NCI-H1048 (cell line): ENCODE measurements at places on chromosomes 4 and X.

GRCh38 chr4:152460488-152460887 is 75.4 kb downstream of the FBXW7 start:
- DNase-seq = no peak

DNA sequence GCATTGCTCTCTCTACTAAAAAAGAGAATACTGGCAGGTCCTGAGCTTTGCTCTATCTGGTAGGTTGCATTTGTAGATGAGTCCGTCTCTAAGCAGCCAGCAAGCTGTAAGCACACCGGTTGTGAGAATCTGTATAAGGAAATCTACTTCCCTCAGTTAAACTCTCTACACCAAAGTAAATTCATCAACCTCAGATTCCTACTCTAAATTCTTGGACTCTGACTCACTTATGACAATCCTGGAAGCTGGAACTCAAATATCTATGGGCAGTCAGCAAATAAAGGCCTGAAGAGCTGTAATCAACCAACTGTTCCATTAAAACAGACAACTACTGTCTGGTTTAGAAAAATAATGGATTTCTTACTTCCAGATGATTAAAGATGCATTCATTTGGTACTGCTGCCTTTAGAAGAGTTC is 37.9 kb downstream of the FAT1 start:
- no peak for DNase-seq

DNA sequence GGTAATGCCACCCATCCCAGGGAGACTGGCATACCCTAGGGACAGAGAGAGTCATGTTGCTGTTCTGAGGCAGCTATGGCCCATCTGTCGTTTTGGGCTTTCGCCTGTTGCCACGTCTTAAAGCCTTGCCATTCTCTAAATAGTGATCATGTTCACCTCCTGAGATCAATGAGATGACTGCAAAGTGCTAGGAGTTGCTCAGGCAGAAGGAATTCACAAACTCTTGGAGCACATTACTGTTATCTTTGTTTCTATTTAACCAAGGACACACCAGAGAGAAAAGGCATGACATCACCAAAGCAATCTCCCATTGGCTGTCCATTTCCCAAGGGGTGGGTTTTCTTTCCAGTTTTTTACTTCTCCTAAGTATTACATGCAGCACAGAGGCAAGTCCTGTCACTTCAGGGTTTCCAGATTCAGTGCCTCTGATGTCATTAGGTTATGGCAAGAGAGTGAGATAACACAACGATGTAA is 37.1 kb upstream of the SETD7 start:
- DNase-seq = no peak

GRCh38 chr4:23938796-23939195 is 48.9 kb upstream of the PPARGC1A start:
- no peak for DNase-seq

- DNase-seq = no peak
Observed at GRCh38 chr4:52091801-52092200, 40.7 kb downstream of the SPATA18 start.

DNA sequence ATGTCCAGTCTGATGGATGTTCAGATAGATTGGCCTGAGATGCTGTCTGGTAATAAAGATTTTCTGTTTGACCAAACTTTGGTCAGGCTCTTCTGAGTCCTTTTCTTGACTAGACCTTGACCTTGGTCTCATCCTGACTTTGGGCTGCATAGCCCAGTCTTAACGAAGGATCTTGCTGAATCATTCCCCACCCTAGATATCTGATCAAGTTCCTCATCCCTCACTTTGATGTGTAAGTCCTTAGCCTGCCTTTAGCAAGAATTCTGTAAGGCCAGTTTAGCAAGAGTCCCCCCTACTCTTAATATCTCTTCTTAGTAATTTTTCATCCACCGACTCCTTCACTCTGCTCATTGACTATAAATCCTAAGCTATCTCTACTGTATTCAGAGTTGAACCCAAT is 244.4 kb upstream of the JADE1 start:
- no peak for DNase-seq

- DNase-seq = no peak
Observed at GRCh38 chrX:147763131-147763530, 148.6 kb upstream of the FMR1 start.

GRCh38 chr4:13427599-13428325 is 56.4 kb downstream of the RAB28 start:
- no peak for DNase-seq

- no peak for DNase-seq
Observed at GRCh38 chrX:154135458-154136229, 8.4 kb upstream of the OPN1LW start.

GRCh38 chr4:2277956-2278355 is 16.0 kb upstream of the MXD4 start:
- DNase-seq = no peak

DNA sequence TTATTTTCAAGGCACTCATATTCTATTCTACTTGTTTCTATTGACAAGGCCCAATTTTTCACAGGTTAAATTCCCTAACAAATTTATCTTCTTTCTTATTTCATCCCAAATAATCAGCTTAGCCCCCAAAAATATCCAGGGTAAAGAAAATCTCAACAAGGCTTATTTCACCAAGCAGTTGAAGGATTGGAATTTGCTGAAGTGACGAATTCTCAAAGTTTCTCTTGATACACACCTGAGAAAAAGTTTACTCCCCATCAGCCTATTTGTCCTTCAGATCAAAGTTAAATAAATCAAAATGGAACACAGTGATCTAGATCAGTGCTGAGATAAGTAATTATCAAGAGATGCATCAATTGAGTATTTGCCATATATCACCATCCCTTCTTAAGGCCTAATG is 106.9 kb downstream of the ATRX start:
- DNase-seq = no peak

DNA sequence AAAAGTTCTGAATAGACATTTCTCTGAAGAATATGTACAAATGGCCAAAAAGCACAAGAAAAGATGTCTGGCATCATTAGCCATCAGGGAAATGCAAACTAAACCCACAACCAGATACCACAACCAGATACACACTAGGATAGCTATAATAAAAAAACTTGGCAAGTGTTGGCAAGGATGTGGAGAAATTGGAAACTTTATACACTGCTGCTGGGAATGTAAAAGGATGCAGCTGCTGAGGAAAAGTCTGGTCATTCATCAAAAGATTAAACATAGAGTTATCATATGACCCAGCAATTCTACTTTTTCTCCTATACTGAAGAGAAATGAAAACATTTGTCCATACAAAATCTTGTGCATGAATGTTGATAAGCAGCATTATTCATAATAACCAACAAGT is 92.3 kb downstream of the UCHL1 start:
- DNase-seq = no peak

DNA sequence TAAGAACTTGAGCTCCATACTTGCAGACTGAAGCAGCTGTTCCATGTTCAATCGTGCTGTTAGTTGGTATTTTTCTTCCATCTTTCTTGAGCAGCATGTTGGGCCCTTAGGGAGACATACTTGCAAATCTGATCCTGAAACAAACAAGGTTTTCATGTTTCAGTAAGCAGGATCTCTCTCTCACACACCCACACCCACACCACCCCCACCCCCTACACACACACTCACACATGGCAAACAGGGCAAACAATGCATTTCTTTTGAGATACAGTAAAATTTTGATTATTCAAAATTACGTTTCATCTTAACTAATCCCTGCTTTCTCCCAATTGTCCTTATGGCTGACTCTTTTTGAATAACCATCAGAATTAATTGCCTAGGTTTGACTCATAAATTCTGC is 32.3 kb downstream of the GPC3 start:
- DNase-seq = no peak

DNA sequence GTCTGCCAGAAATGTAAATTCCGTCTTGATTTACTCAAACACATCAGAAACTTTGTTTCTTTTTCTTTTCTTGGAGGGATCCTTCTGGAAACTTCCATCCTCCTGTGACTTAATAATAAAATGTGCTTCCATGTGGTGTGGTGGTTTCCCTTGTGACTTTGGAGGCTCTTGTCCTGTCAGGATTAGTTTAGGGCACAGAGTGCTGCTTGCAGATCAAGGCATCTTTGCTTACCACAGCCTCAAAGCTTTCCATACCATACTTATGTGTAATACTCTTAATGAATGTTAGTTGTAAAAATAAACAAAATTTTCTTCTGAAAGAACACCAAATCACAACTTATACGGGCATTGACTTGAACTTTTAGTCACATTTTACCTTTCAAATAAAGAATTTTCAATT is 27.4 kb downstream of the GBA3 start:
- DNase-seq = no peak

GRCh38 chrX:111168314-111168713 is 72.3 kb downstream of the PAK3 start:
- DNase-seq = no peak

DNA sequence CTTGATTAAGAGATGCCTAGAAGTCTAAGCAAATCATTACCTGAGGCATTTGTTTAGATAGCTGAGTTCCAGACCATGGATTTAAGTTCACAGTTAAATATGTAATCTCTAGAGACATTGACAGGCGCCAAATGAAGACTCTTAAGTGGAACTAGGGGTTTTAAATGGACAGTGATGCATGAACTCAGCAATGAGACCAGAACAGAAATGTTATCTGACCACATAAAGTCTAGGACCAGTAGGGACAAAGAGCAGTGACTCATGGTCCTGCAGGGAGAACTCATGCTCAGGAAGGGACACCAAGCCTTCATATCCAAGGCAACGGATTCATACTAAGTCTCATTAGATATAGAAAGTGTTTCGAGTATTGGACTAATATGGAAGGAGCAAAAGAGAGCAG is 152.3 kb downstream of the PPARGC1A start:
- no peak for DNase-seq

DNA sequence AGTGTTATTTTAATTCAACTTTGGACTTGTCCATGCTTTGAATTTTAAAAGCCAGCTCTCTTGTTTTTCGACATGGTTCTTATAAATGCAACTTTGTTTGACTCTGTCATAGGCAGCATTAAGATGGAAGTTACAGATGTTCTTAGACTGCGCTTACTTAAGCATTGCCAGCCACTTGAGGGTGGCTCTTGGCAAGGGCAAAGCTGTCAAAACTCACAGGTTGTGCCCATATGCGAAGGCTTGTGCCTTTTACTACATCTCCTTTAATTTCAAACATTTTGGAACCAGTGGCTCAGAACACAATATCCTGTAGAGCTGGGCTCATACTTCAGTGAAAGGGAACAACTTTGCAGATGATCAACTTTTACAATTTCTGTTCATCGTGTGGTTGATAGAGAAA is 135.5 kb downstream of the TRAM1L1 start:
- no peak for DNase-seq

DNA sequence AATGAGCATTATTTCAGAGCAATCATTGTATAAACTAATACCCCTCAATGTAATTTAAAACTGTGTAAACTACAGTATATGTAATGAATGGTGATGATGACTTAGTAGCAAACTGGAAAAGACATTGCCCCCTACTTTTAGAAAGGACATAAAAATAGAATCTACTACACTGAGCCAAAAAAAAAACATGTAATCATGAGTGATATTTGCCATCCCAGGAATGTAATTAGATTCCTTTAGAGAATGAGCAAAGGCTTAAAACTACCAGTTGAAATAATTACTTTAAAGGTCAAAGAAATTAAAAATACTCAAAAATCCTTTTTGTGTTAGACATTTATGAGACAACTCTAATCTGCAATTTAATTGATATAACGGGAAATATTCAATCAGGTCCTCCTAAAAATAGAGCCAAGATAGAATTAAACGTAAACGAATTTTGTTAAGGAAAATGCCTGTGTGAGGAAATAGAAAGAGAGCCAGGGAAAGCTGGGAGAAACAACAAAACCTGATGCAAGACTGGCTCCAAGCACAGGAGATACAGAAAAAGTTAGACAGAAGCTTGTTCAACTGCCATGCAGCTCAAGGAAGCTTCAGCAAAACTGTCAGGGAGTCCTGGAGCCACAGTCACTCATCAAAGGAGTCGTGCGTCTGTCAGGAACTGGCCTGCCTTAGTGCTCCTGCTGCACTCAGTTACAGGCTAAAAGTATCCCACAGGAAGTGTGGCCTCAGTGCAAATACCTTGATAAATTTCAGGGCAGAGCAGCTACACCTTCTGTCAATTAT is 655.7 kb upstream of the INTU start:
- no peak for DNase-seq

GRCh38 chr4:111046811-111047210 is 423.9 kb upstream of the PITX2 start:
- no peak for DNase-seq

- no peak for DNase-seq
Observed at GRCh38 chrX:19543951-19544381, 28.7 kb upstream of the MAP3K15 start.

DNA sequence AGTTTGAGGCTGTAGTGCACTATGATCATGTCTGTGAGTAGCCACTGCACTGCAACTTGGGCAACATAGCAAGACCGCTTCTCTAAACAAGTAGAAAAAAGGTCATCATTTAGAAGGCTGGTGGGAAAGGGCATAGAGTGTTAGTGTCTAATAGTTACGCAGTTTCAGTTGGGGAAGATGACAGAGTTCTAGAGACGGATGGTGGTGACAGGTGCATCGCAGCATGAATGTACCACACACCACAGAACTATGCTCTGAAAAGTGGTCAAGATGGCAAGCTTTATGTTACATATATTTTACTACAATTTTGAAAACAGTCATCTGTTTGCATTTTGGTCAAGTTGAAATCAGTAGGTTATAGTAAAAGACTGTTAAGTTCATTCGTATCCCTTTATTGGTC is 23.7 kb upstream of the CLDN34 start:
- no peak for DNase-seq

DNA sequence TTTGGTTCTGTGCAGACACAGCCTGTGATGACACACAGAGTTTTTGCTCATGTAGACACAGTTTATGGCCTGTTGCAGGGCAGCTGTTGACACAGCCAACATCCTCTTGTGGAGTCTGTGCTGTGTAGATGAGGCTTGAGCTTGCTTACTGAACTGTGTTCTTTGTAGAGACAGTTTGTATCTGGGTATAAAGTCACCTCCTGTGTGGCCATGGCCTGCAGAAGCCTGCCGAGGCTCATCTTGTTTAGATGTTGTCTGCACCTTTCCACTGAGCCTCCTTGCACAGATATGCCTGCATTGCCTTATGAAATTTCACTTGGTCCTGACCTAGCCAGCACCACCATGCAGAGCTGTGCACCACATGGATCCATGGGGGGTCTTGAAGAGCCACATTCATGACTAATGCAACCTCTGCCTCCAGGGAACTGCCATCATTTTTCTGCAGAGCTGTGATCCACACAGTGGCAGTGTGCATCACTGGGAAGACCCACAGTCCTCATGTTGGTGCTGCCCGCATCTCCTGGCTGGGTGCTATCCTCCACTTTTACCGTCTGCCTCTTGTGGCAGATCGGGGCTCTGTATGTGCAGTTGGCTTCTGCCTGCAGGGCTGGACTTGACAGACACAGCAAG is 198.0 kb upstream of the MAMLD1 start:
- DNase-seq = no peak

DNA sequence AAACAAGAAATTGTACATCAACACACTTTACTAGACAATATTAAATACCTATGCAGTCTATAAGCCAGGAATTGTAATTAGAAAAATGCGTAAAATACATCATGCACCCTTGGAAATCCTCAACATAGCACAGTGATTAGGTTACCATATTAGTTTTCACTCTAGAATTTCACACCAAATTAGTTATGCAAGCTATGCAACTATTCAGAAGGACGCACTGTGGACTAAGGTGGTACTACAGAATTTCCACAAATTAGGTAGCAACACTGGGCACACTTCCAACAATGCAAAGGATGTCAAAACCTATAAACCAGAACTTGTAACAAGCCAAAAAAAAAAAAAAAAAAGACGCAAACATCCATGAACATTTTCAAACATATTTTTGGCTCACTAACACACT is 71.1 kb upstream of the ZCCHC13 start:
- DNase-seq = no peak

GRCh38 chrX:154355094-154355775 is 19.2 kb downstream of the FLNA start:
- no peak for DNase-seq

GRCh38 chr4:8135666-8136065 is 22.9 kb downstream of the ABLIM2 start:
- DNase-seq = no peak
